ENCODE measurements at places on chromosomes 16 and 17.

DNA sequence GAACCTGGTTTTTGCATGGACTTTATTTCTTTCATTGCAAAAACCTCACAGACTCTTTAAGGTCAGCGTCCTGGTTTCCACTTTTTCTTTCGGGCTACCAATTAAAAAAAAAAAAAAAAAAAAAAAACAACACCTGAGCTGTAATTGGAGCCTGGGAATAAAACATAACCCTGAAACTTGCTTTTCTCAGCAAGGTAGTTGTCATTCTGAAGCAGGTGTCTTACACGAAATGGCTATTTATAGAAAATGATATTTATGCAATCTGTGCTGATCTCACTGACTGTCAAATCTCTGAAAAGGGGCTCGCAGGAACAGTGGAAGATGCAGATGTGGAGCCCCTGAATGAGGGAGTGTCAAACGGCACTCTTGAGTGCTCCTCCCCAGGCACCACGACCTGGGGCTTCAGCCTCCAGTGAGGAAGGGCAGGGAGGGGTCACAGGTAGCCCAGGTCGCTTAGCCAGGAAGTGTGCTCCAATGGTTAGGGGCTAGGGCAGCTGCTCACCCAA is 10.4 kb upstream of the COTL1 start:
- DNase-seq, result no peak

- DNase-seq, result no peak
Measured at GRCh38 chr17:45171338-45172231, 9.9 kb downstream of the HEXIM2 start.

DNA sequence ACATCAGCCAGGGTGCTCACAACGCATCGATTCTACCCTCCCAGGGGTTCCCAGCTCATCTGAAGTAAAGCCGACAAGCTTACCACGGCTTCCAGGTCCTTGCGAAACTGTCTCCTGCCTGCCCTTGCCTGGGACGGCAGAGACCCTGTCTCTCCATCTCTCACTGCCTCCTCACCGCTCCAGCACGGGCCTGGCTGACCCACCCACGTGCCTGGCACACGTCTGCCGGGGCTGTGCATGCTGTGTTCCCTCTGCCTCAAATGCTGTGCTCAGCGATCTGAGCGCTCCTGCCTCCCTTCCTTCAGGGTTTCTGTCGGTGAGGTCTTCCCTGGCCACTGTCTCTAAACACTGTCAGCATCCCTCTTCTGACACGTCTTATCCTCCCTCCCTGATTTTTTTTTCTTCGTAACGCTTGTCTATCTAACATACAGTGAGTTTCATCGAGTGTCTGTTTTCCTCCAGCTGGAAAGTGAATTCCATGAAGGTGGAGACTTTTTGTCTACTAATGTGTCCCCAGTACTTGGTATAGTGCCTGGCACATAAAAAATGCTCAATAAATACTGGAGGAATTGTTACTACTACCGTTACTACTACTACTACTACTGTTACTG is 208.4 kb downstream of the IRF8 start:
- no peak for DNase-seq

DNA sequence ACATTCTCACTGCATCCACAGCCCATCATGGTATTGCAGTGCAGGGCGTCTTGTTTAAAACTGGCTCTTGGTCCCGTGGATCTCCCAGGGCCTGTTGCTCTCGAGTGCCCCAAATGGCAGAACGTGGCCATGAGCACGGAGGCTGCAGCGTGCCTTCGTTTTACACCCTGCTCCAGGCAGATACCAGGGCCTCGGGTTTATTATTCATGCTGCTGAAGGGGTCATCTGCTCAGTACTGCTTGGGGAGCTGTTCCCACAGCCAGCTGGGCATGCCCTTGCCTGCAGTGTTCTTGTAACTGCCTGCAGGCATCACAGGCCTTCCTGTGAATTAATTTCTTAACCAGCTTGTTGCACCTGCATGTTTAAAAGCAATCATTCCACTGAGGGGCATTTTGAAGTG is 129.7 kb upstream of the CHMP6 start:
- DNase-seq, result peak; percentile 25

DNA sequence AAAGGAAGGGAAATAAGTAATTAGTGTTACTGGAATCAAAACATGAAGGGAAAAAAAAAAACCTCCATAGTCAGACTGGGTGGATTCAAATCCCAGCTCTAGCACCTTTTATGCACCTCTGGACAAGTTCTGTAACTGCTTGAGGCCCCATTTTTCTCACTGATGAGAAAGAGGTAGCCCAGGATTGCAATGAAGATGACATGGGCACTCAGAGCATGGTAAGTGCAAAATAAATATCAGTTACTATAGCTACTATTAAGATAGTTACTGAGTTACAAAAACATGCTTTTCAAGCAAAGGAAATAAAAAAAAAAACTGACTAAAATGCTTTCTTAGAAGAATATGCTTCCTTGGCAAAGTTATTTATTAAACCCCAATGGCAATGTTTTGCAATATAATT is 58.8 kb downstream of the CEP95 start:
- DNase-seq, result no peak

DNA sequence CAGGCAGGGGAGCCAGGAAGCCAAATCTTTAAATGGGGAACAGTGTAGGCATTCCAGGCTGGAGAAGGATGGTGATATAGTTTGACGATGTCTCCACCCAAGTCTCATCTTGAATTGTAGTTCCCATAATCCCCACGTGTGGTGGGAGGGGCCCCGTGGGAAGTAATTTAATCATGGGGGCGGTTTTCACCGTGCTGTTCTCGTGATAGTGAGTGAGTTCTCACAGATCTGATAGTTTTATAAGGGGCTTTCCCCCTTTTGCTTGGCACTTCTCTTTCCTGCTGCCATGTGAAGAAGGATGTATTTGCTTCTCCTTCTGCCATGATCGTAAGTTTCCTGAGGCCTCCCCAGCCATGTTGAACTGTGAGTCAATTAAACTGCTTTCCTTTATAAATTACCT is 28.8 kb downstream of the GINS3 start:
- DNase-seq, result no peak

DNA sequence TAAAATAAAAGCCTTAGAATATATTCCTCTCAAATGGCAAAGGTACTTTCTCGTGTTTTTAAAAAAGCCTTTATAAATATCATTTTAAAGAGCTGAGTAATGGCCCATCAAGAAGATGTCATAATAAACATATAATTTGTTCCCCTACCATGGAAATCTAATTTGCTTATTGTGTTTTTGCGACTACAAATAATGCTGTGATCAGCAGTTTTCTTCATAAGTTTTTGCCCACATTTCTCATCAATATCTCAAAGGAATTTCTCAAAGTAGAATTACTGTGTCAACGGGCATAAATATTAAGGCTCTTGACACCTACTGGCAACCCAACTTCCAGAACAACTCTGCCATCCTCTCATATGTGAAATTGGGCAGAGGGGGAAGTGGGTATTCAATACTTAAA is 17.5 kb downstream of the ZNF18 start:
- DNase-seq, result no peak

GRCh38 chr17:50301891-50302584 is 27.8 kb downstream of the TMEM92 start:
- no peak for DNase-seq

DNA sequence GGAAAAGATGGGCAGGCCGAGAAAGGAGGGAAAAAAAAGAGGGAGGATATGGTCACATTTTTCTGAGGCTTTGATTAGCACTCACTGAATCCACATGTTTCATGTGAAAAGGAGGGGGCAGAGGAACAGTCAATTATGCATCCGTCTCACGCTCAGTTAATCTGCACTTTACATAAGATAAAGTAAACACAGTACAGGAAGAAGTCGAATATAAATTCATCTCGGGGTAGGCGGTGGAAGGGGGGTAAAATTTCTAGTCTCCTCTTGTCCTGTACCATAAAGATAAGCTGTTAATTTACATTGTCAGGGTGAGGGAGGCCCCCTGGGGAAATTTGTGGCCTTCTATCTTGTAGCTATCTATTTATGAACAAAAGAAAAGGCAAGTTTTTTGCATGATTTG is 73.1 kb upstream of the CES5A start:
- DNase-seq, result no peak

- no peak for DNase-seq
Measured at GRCh38 chr17:15307710-15308111, 33.7 kb downstream of the TEKT3 start.

DNA sequence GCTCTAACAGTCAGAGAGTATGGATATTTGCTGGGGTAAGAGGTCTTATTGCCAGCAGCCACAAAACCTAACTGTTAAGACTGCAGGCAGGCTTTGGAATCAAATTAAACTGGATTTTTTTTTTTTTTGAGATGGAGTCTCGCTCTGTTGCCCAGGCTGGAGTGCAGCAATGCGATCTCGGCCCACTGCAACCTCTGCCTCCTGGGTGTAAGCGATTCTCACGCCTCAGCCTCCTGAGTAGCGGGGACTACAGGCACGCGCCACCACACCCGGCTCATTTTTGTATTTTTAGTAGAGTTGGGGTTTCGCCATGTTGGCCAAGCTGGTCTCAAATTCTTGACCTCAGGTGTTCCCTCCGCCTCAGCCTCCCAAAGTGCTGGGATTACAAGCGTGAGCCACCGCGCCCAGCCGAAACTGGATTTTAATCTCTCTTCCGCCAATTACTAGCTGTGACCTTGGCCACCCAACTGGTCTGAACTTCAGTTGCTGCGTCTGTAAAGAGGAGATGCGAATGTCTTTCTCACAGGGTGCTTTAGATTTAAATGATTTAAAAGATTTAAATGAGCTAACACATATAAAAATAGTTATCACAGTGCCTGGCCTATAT is 842 bp downstream of the MRPL10 start:
- DNase-seq, result no peak

GRCh38 chr17:9028988-9029570 is 7.8 kb downstream of the NTN1 start:
- no peak for DNase-seq

DNA sequence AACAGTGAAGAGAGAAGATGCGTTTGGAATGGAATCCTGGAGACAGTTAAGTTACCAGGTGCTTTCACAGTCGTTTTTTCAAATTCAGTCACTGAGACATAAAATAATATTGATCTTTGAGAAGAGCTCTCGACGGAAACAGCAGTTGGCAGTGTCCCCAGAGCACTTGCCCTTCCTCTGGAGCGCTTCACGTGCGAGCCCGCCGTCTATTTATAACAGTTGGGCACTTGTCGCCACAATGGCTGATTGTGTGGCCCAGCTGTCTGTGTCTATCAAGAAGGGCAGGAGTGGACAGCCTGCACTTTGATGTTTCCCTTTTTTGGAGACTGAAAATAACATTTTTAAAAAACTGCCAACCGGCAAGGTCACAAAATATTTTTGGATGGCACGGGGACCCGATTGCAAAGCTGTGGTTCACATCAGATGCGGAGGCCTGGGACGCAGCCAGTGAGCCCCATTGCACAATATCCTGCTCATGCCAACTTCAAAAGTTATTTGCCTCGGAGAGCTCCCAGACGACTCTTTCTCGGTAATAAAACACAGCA is 62.9 kb downstream of the ADCY9 start:
- no peak for DNase-seq

DNA sequence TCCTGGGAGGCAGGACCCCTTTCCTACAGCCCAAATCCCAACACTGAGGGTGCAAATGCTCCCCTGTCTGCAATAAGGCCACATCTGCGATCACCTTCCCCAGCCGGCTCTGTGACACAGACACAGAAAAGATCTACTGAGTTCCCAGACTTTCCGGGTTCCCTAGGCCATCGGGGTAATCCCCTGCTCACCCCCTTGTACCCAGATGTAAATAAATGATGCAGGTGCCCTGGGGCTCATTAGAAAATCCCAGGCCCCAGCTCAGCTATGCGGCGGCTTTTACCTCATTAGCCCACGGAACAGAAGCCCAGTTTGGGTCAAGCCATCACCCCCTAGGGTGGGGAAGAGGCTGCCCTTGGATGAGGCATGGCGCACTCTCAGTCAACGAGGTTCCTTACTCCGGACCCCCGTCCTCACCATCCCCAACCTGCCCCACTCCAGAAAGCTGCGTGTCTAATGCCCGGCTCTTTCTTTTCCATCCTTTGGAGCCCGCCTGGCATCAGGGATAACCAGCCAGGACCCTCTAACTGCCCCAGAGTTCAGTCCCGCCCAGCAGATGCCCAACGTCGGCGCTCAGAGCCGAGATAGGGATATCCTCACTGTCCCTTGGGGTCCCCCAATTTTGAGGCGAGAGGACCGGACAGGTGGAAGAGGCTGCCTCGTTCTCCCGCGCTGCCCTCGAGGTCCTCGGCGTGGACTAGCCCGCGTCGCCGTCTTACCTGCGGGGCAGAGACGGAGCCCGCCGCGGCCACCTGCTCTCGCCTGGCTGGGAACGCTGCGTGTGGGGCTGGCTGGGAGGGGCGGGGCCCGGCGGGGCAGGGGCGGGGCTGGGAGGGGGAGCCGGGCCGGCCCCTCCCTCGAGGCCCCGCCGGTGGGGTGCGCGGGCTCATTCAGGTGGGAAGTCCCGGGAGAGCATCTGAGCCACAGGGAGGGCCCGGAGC is at the start of gene ZNF385C:
Gene ZNF385C, minus strand, starts transcription at position 783 of the 941 bp plus-strand sequence. CDS start 35,417 bp downstream, outside the sequence.
- DNase-seq, result peak; percentile 43

GRCh38 chr17:62931101-62931500 is 34.9 kb upstream of the TANC2 start:
- no peak for DNase-seq

DNA sequence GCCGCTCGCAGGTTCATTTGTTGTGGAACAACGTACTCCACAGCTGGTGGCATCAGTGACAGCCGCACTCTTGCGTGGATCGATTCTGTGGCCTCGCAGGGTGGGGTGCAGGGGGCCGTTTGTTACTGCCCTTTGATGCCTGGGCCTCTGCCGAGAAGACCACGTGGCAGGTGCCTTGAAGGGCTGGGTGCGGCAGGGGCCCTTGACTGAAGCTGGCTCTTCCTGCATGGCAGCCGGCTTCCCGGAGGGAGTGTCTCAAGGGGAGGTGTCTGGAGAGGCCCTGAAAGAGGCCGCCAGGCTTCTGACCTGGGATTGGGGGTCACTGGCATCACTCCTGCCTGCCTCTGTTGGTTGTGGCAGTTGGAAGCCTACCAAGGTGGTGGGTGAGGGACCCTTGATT is 43.8 kb downstream of the TBCD start:
- no peak for DNase-seq

GRCh38 chr16:82005027-82005830 is 6.0 kb downstream of the SDR42E1 start:
- DNase-seq, result no peak

DNA sequence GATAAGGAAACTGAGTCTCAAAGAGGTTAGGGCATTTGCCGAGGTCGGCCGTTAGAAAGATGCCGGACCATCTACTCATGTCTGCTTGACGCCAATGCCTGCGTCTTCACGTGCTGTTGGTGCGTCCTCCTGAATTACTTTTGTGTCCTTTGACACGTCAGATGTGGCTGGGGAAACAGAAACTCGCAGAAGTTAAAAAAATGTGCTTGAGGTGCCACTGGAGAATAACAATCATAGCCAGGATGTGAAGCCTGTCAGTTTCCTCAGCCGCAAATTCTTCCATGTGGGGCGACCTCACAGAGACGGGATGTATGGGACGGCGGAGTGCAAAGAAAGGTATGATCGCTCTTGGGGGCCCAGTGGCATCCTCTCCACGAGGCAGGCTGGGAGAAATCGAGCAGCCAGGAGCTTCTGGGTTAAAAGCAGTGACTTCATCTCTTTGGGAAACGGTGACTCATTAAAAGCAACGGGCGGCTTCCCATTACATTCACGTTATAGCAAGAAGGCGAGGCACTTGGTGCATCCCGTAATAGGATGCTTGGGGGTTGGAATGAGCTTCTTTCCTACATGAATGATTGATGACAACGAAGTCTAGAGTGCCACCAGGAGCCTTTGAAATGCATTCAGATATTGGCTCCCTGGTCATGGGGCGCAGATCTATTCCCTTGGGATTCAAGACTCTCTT is 67.8 kb downstream of the BMERB1 start:
- no peak for DNase-seq
